ENCODE measurements at places on chromosomes 12 and 14. TPM values are rescaled to one million over a fixed set of nuclear protein-coding genes. Genes with fewer than 3 reads are reported as not detected.

Gene GLIPR1L1
- not detected for total RNA-seq

- DNase-seq = no peak
Observed at GRCh38 chr12:66804563-66804974, 125.7 kb upstream of the GRIP1 start.

Gene MYH6
- not detected for total RNA-seq

GRCh38 chr12:68595241-68595640, 15.5 kb upstream of the RAP1B start:
- DNase-seq = no peak

DNA sequence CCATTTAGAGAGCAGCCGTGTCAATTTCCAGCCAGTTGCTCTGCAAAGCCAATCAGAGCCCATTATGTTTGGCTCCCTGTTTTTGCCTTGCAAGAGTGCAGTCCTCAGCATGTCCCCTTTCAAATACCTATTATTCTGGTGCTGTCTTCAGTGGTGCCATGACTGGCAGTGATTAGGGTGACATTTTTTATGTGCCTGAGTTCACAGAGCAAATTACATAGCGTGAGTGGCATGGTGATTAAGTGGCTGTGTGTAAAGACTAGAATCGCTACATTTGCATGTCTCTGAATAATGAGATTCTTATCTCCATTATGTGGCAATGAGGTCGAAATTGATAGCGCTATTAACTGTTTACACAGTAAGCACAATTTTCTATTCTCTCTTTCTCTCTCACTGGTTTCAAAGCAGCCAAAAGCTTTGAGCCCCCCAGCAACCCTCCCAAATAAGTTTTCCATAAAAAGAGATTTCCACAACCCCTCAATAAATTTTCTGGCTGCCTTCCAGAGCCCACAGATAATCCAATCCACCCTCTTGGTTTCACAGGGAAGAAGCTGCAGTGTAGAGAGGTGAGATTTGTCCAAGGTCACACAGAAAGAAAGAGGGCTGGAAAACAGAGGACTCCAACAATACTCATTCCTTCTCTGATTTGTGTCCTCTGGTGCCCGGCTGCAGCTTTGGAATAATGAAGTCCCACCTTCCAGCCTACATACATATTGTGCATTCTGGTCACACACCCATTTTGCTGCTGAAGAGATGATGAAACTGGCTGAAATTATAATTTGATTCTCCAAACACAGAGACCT, 58.8 kb upstream of the NUDT4 start:
- DNase-seq = no peak

DNA sequence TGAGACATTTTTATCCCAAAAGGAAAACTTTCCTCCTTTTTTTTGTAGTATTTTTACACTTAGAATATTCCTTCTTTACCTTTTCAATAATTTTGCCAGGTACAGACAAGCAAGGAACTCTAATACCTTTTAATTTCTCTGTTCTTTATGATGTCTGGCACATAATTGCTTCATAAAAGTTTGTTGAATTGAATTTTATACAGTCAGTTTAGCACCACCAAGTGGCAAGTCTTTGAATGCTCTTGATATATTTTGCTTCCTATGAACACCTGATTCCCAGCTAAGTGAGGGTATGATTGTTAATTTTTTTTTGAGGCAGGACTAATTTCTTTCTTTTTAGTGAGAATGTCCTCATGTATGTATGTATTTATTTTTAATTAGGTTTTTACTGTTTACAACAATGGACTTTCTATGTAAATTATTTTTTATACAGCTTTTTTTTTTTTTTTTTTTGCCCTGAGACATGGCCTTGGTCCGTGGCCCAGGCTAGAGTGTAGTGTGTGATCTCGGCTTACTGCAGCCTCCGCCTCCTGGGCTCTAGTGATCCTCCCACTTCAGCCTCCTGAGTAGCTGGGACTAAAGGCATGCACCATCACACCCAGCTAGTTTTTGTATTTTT, 6.9 kb downstream of the TBC1D15 start:
- DNase-seq = peak; percentile 22

DNA sequence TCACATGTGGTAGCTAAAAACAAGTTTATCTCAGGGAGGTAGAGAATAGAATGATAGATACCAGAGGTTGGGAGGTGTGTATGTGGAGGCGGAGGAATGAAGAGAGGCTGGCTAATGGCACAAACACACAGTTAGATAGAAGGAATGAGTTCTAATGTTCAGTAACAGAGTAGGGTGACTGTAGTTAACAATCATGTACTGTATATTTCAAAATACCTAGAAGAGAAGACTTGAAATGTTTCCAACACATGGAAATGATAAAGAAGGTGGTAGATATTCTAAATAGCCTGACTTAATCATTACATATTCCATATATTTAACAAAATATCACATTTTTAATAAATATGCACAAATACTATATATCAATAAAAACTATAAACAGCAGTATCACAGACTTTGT, 8.9 kb upstream of the IFNG-AS1 start:
- DNase-seq = no peak

Gene CLEC1B
- not detected for total RNA-seq

- DNase-seq = no peak
Observed at GRCh38 chr12:4819654-4820053, 90.1 kb upstream of the KCNA1 start.

Gene KCNMB4
- 0.09 TPM for total RNA-seq

Gene CLEC2A
- total RNA-seq = not detected

DNA sequence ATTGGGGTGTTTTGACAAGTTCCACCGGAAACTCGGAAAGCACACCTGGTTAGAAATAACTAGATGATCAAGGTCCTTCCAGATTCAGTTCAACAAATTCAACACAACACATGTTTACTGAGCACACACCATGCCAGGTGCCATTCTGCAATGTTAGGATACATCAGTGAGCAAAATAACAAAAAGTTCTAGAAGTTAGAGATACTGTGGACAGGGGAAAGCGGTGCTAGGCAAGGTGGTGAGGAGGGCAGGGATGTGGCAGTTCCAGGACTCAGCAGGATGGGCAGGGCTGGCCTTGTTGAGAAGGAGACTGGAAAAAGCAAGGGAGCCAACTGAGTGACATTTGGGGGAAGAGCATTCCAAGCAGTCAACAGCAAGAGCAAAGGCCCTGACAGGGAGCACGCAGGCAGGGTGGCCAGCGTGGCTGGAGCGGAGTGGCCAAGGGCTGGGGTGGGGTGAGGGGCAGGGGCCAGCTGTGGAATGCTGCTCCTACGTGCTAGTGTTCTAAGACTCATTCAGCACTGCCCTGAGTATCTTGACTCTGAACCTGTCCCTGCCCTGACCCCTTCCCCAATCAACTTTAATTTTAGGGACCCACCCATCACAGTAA, 19.4 kb upstream of the FAIM2 start:
- DNase-seq = no peak

GRCh38 chr12:107134558-107134957, 41.2 kb upstream of the CRY1 start:
- DNase-seq = no peak

DNA sequence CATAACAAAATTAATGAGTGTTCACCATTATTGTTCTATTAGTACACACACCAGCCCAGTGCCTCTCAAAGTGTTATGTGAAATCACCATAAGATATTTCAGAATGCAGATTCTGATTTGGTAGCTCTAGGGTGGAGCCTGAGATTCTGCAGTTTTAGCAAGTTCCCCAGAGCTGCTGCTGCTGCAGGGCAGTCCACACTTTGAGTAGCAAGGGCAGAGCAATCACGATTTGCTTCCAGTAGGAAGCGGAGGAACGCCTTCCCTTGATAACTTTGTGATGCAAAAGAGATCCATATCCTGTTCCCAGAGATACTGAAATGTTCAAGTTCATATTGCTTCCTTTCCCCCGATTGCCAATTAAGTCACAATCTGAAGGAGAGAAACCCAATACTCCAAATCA, 57.9 kb downstream of the SLC17A8 start:
- no peak for DNase-seq

- no peak for DNase-seq
Observed at GRCh38 chr12:92988622-92989130, 59.6 kb upstream of the EEA1 start.

GRCh38 chr12:89364631-89365030, 12.3 kb upstream of the DUSP6 start:
- DNase-seq = no peak

DNA sequence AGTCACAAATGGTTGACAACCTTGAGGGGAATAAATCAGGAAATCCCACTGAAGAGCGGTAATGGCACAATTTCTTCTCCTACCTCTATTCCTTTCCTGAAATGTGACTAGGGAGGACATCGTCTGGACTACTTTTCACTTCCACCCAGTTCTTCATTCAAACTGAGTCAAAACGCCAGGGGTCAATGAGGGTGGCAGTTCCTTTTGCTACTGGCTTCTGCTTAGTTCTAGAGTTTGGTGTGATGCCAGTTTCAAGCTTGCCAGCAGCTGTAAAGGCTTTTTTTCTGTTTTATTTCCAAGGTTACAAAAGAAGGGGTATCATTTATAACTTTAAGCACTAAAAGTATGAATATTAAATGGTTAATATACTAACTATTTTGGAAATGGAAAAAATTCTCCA, 286.5 kb downstream of the SOX5 start:
- DNase-seq = no peak

DNA sequence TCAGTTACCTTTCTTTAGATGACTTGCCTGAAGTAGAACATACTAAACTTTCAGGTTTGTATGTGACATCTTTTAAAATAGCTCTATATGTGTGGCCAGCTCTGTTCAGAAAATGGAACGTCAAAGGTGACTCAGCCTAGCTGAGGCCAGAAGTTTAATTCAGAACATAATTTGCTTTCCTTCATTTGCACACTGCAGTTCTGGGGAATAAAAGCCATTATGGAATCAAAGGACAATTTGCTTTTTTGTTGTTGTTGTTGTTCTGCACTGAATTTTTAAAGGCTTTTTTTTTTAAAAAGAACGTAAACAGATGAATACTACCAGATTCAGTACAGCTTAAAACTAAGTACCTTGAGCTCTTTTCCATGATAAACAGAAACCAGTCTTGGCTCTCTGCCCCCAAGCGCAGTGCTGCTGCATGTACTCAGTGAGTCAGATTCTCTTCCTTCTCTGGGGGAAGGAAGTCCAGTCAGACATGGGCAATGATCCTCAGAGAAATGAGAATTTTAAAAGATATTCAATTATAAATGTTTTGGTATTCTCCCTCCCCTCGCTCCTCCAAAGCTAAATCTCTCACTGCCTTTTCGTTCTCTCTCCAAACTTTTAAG, 644.2 kb downstream of the NOVA1 start:
- DNase-seq = no peak

Gene SERPINA6
- not detected for total RNA-seq

Gene OAS2
- 0.26 TPM for total RNA-seq

DNA sequence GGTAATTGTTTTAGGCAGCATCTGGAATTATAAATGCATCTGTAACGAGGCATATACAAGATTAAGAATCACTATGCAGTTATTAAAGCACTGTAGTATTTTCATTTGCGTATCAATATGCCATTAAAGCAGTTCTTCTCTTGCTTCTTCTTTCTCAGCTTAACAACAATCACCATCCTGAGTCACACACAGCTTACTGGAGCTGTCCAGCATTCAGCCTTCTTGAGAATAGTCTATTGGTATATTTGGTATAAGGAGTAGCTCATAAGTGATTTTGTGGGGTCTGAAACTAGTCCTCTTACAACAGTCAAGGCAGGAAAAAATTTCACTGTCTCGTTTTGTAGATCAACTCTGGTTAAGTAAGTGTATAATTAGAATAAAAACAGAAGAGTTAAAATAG, 523.0 kb upstream of the FOXG1 start:
- no peak for DNase-seq

DNA sequence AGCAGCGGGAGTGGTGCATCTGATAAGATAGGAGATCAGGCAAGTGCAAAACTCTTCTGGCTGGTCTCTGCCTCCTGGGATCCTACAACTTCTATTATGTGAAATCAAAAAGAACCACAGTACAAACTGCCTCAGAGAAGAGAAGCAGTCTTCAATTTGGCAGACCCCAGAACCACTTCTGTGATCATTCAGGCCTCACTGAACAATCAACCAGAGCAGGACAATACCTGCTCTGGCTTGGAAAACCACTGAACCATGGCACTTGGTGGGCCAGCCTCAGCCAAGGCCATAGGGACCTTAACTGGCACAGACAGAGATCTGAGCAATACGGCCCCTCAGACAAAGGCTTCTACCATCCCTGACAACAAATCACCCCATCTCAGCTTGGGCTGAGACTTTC, 103.0 kb downstream of the NDUFA12 start:
- DNase-seq = no peak

Gene CDKN3
- total RNA-seq = 162 TPM

Gene HOXC11
- total RNA-seq = 4.6 TPM

- no peak for DNase-seq
Observed at GRCh38 chr14:92644171-92644969, 104.1 kb downstream of the LGMN start.

- no peak for DNase-seq
Observed at GRCh38 chr12:114976959-114977358, 293.0 kb upstream of the TBX3 start.

DNA sequence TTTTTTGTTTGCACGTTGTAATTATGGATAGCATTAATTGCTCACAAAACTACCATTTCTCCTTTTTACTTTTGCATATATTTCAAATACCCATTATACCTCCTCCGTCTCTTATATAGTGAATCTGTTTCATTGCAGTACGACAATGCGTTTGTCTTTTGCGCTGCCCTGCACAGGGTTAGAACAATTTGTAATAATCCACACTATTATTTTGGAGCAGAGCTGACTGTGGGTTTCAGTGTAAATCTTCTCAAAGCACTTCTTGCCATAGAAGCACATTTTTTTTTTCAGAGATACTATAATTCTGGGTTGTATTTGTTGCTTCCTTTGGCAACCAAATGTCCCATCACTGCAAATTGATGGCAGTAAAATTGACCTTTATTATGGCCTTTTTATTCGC, 451.8 kb upstream of the STXBP6 start:
- DNase-seq = no peak

Gene TEX22
- 0.11 TPM for total RNA-seq

DNA sequence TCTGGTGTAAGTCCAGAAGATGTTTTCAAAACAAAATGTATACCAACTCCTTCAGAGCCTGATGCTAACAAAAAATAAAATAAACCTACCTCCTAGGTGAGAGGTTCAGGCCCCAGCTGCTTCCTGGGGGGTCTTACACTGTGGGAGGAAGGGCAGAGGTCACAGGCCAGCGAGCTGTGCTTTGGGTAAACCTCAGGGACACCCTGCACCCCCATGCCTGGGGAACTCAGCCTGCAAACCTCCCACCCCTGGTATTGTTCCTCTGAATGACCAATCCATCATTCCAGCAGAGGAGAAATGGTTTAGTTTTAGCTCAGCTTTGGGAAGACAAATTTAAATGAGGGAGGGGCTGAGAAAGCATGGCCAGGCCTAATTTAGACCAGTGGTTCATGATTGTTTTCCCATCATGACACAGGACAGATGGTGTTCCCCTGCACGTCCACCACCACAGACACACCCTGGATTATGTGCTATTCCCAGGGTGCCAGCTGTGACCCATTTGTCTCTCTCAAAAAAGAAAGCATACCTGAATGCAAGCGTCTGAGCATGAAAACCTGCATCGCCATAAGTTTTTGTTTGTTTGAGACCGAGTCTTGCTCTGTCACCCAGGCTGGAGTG, 14.5 kb upstream of the TFCP2 start:
- no peak for DNase-seq
